Activated naive CD4-positive, alpha-beta T cell (primary cell): ENCODE measurements at places on chromosomes 6 and 20.

DNA sequence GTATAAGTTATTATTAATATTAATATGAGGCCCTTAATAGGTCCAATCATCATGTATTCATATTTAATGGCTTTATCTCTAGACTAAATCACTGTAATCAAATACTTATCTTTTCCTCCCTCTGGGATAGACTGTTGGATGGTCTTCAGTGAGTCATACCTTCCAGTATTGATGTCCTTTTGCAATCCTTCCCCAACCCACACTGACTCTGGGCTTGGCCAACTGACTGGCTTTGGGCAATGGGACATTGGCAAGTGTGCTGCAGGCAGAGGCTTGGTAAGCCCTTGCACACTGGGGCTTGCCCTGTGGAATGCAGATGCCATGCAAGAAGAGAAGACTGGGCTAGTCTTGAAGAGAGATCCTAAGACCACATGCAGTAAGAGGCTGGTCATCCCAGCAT lies 136.6 kb downstream of the CCDC170 start:
- no peak for DNase-seq

DNA sequence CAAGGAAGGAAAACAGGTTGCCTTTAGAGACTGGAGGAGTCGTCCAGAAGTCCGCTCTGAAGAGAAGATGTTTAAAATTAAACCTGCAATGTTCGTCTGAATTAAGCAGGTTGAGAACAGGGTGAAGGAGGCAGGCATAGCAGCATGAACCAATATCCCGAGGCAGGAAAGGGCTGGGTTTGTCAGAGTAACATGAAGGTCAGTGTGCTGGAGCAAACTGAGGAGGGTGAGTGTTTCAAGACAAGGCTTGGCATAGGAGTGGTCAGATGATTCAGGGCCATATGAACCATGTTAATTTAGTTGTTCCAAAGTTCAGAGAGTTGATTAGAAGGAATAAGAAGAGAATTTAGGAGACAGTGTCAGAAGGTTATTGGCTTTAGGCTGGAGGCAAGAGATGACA lies 93.3 kb downstream of the UTRN start:
- DNase-seq, result no peak

- no peak for DNase-seq
Observed at GRCh38 chr20:24637087-24637486, 167.7 kb downstream of the SYNDIG1 start.

DNA sequence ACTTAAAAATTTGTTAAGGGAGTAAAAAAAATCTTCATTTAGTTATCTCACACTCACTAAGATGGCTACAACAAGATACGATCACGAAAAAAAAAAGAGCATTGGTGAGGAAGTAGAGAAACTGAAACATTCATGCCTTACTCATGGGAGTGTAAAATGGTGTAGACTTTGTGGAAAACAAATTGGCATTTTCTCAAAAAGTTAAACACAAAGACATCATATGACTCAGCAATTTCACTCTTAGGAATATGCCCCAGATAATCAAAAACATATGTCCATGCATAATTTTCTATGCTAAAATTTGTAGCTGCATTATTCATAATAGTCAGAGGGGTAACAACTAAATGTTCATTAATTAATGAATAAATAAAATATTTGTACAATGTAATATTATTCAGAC lies 120.9 kb upstream of the IRAK1BP1 start:
- no peak for DNase-seq

DNA sequence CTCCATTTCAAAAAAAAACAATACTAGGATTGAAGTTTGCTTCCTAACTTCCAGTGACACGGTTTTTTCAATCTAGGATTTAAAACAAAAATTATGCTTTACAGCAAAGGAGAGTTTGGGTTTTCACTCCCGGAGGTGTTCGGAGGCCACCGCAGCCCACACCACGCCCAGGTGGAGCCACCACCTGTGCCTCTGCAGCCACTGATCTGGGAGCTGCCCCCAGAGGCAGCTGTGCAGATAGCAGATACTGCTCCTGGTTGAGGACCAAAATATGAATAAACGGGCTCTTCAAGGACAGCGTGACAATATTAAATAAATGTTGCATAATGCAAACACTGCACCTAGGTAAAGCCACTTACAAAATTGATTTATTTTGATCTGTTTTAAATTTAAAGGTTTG lies 30.2 kb downstream of the DLL1 start:
- DNase-seq, result no peak

- no peak for DNase-seq
Observed at GRCh38 chr6:107968081-107968480, 10.1 kb upstream of the SEC63 start.
